ENCODE measurements at places on chromosomes 16 and 17.

GRCh38 chr17:49723423-49723822 is 15.7 kb upstream of the SLC35B1 start:
- DNase-seq, result no peak

DNA sequence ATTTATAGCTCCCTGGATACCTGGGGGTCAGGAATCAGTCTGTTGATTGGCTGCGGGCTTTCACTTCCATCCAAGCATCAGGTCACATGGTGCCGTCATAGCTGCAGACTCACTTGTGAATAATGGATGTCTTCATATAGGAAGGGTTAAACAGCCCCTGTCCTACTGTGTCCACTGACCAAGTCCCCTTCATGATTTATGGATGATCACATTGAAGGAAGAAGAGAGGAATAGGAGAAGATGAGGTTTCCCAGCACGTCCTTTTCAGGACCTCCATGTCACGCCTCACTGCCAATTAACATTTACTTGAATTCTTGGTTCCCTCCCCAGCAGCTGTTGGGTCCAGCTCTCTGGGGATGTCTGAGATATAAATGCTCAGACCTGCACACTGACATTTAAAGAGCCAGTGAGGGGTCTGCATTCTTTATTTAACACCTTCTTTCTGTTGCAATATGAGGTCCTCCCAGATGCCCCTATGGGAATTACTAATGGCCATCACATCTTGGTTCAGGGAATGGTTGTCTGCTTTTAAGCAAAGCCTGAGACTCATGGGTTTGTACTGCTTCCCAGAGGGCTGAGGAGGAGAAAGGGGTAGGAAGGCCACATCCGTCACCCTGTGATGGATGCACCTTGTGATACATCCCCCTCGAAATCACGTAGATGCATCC is 230.6 kb upstream of the HSBP1 start:
- no peak for DNase-seq

GRCh38 chr17:42182927-42183734 is 2.1 kb downstream of the HCRT start:
- no peak for DNase-seq

DNA sequence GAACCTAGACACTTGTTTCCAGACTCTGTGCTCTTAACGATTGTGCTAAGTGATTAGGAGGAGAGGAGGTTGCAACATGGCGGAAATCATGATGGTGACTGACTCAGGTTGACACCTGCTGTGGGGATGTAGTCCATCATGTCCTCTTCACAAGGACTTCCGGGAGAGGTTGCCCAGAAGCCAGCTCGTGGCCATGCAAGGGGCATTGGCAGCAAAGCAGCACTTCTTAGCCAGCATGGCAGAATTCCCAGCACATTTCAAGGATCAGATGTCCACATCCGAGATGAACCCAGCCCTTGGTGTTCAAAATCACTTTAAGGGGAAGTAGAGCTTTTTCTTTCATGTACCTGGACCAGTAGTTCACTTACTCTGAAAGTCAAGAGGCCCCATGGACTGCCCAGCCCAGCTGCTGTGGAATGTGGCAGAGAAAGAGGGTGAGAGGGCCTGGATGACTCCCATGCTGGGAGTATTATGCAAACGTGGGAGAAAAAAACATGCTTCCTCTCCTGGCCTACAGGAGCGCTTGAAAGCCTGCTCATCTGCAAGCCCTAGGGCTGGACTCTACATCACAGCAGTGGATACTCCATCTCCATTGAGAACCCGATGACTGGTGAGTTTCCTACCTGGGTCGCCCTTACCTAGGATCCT is 65.5 kb downstream of the IRX6 start:
- DNase-seq, result no peak

DNA sequence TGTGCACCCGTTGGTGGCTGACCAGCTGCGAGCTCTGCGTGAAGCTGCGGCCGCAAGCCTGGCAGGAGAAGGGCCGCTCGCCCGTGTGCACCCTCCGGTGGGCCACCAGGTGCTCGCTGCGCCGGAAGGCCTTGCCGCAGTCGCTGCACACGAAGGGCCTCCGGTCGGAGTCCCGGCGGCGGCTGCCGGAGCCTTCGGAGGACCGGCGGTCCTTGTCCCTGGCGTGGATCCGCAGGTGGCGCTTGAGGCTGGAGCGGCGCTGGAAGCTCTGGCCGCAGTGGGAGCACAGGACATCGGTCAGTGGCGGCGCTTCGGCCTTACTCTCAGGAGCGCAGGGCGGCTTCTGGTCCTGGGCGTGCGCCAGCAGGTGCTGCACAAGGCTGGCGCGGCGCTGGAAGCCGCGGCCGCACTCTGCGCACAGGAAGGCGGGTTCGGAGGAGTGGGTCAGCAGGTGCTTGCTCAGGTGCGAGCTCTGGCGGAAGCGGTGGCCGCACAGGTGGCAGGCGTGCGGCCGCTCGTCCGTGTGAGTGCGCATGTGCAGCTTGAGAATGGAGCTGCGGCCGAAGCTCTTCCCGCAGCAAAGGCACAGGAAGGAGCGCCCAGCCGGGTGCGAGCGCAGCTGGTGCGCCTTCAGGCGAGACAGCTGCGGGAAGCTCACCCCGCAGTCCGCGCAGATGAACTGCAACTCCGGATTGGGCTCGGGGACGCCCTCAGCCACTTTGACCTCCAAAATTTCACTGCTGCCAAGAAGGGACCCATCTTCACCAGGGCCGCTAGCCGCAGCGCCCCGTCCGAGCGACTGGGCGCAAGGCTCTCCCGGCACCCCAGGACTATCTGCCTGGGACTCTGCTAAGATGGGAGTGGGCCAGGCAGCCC is 9.1 kb downstream of the ZSCAN10 start:
- DNase-seq, result no peak

DNA sequence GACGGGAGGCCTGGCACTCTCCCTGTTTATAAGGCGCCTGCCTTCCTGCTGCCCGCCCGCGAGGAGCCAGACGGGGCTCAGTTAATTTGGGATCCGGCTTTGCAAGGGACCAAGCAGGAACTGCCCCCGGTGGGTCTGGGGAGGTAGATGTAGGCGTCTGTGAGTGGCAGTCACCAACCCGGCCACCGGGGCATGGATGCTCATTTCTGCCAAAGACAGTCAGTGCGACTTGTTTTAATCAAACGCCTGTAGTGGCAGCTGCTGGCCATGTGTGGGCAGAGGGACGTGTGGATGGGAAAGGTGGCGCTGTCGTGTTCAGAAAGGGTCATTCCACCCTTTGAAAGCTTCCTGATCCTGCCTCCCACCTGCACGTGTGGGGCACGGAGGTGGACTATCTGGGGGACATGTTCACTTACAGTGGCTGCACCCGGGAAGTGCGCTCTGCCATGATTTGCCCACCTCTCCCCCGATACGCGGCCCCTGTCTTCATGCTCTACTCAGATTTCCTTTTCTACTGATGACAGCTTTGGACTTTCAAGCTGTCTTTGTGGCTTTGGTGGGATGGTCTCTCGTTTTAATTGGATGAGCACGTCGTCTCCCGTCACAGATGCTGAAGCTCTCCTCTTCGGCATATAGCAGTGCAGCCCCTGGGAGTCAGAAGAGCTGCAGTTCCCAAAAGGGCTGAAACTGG is 60.3 kb upstream of the CIBAR2 start:
- no peak for DNase-seq

DNA sequence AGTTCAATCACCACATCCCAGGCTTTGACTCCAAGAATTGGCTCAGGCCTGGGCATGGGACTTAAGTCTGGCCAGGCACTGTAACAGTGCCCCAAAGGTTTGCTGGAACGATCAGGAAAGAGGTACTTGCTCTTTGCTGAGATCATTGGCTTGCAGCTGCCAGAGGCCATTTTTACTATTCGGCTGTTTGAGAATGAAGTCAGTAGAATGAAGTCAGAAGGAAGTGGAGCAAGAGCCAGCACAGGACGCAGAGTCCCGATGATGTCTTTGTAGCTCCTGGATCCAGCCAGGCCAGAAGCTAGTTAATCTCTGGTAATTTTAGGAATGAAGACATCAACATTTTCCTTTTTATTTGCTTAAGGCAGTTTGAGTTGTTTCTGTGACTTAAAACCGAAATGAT is 195.5 kb downstream of the RAB11FIP4 start:
- no peak for DNase-seq

DNA sequence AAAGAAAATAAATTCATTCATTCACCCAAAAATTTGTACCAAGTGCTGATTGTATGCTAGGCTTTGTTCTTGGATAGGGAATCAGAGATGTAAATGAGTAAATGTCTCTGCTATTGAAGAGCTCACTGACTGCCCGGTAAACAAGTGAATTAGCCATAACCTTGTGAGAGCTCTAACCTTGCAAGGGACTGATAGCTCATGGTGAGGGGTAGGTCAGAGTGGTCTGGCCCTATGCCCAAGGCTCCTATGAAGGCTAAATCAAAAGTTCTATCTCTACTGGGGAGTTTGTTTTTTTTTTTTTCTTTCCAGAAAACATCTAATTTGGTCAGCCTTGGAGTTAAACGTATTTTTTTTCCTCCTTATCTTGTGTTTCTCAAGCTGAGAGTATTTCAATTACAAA is 172.8 kb upstream of the CDH11 start:
- no peak for DNase-seq

DNA sequence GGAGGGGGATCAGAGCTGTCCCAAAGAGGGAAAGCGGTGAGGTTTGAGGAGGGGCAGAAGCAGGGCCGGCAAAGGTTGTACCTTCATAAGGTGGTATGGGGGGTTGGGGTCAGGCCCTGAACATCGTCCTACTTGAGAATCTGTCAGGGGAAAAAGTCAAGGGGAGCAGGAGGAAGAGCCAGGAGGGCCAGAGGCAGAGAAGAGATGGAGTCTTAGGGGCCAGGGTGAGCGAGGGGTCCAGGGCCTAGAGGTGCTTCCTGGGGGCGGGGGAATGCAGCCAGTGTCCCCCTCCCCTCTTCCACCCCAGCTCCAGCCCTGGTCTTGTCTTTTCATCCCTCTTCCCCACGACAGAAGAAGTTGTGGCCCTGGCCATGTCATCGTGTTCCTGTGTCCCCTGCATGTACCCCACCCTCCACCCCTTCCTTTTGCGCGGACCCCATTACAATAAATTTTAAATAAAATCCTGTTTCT is 1.3 kb upstream of the PRRT2 start:
- DNase-seq, result no peak

GRCh38 chr16:59635674-59636073 is 901.6 kb upstream of the GOT2 start:
- DNase-seq, result no peak

- no peak for DNase-seq
Observed at GRCh38 chr16:60739737-60740683, 1296.2 kb downstream of the CDH8 start.

DNA sequence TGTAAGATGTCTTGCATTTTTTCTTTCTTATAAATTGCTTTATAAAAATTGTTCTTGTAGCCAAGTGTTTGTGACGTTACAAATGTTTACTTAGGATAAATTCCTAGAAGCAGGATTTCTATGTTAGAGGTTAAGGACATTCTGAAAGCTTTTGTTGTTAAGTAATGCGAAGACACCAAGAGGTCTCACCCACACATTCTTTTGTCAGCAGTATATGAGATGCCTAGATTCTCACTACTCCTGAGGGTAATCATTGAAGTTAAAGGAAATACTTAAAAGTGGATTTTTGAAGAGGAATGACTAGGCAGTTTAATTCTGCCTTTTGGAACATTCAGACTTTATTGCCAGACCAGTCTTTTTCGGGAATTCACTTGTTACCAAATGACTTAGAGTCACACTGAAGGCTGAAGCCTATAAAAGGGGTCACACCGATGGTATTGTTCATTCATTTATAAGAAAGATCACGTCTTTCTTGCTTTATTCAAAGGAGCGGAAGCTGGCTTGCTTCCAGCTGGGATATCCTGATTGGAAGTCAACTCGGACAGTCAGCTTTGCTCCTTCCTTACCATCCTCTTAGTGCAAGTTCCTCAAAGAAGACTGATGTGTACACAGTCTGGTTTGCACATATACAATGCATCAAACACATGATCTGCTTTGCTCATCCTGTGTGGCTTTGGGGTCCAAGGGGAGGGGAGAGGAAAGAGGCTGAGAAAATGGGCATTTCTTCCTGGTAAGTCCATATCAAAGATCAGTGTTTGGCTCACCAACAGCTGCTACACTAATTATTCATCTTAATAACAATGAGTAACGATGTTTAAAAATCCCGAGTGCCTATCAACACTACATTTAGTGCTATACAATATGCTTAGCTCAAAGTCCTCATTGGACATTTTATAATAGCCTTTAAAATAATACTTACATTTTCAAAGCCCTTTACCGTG is 160.0 kb downstream of the MAP2K6 start:
- no peak for DNase-seq

- no peak for DNase-seq
Observed at GRCh38 chr17:81396722-81397313, 1.6 kb downstream of the BAHCC1 start.

GRCh38 chr16:27951489-27952120 is 111.9 kb downstream of the GSG1L start:
- no peak for DNase-seq

- no peak for DNase-seq
Observed at GRCh38 chr16:19688396-19689024, 29.5 kb downstream of the KNOP1 start.

DNA sequence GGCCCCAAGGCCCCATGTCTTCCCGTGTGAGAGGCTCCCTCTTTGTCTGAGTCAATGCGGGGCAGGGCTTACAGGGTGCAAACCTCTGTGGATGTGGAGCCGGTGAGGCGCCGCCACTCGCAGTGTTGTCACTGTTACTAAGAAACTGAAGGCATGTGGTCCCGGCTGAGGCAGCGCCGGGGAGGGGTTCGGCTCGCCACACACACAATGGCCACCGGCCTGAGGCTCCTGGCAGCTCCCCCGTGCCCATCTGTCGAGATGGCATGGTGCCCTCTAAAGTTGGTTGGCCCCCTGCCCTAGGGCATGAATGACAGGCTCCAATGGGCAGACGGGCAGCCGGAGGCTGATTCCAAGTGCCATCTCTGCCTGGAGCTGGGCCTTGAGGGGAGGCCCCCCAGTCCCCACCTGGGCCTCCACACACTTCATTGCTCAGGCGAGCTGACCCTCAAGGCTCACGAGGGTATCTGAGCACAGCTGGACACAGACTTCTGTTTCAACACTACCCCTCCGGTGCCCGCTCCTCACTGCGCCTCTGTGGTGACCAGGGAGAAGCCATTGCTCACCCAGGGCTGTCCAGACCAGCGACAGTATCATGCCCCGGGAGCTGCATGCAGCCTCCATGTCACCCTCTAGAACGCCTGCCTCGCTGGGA is 137.2 kb downstream of the C16orf78 start:
- DNase-seq, result no peak

DNA sequence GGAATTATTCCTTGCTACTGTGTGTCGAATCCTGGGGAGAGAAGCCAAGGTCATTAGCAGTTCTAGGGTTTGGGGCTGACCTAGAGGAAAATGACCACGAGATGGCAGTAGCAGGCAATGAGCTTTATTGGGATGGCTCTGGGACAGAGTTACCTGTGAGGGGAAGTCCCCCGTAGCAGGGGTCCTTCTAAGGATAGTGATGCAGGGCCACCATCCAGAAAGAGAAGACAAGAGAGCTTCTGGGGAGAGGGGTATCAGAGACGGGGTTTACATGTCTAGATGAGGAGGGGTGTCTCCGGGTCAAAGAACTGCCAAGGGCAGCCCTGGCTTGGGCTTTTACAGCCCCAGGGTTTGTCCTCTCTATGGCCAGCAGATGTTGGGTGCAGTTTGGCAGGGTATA is 6.4 kb upstream of the GGT6 start:
- DNase-seq, result no peak

GRCh38 chr17:81285179-81285878 is 9.8 kb downstream of the SLC38A10 start:
- no peak for DNase-seq

- no peak for DNase-seq
Observed at GRCh38 chr16:54696522-54696921, 234.1 kb upstream of the IRX5 start.

GRCh38 chr17:2151358-2152033 is 96.6 kb downstream of the HIC1 start:
- no peak for DNase-seq
